Stimulated activated naive CD4-positive, alpha-beta T cell (primary cell): ENCODE measurements at places on chromosomes 3 and 15.

DNA sequence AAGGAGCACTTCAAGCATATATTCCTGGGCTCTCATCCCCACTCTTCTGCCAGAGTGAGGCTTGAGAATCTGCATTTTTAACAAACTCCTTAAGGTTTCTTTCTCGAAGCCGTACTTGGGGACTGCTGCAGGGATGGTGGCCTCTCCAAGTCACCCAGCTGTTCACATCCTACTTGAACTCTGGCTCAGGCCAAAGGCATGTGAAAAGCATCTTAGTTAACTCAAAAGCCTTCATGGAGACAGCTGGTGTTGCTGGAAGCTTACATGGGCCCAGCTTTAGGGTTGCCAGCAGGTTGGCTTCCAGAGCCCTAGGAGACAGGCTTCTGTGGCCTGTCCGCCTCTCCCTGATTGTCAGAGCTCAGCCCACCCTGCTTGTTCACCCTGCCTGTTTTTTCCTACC lies 139.2 kb downstream of the THSD4 start:
- no peak for DNase-seq

DNA sequence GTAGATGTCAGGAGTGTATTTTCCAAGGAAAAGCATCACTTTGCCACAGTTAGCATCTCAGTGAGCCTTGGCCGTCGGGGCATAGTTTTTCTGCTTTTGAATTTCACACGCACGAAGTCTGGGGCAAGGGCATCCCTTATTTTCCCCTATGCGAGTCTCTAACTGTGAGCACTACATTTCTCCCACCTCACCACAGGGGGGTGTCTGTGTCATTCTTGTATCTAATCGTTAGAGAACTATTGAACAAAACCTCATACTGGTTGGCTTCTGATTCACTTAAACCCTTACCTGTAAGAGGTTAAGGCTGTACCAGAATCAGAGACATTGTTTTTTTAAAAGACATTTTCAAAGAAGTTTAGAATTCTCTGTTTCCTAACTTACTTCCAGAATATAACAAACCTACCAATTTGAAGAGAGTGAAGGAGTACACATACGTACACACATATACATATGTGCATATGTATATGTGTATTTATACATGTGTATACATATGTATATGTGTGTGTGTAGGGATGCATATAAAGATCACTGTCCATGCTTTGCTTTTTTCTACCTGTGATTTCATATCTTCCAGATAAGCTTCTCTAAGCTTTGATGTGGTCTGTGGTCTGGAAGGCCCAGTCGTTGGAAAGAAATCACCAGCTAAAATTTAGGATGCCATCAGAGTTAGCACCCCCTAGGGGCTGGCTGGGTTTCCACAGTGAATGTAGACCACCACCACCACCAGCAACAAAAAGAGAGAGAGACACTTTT lies 49.4 kb downstream of the MYZAP start:
- DNase-seq: no peak

DNA sequence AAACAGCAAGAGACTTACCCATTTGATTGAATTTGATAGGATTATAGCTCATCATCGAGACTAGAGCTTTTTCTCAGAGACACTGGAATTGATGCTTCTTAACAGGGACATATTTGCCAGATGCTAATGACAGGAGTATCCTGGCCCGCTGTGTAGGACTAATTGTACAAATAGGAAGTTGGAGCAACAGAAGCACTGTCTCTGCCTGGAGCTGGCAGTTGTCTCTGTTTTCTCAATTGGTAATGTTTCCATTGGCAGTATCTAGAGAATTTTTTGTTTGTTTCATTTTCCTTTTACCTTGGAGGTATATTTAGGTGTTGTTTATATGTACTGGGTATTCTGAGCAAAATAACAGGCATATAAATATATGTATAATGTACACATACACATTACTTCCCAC lies 8.9 kb upstream of the PCOLCE2 start:
- DNase-seq: no peak

- DNase-seq: no peak
Measured at GRCh38 chr3:47605652-47606051, 27.0 kb upstream of the CSPG5 start.

DNA sequence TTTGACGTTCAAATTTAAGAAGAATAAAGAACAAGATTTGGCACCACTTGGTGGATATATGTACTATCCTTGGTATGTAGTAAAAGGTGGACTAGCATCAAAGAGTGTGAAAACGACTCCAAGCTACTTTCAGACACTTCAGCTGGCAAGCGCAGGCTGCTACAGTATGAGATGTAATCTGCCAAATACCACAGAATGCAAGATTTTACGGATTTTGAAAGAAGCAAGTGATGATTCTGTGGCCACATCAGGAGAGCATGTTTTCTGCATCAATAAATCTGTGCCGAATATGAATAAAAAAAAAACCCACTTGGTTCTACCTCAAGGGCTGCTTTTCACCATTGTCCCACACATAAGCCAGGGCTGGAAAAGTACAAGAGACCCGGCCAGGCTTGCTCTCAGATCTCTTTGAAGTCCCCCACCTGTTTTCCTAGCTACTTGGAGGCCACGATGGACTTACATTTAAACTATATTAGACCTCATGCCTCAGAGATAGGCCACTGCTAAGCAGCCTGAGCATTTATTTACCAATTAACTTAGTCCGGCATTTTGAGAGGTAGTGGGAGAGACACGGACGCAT lies 37.4 kb downstream of the MYO1E start:
- DNase-seq: no peak

- DNase-seq: no peak
Measured at GRCh38 chr3:55870594-55870993, 383.5 kb upstream of the WNT5A start.

- no peak for DNase-seq
Measured at GRCh38 chr3:153762411-153763235, 358.6 kb upstream of the ARHGEF26 start.

- DNase-seq: no peak
Measured at GRCh38 chr3:16294844-16295243, 29.8 kb downstream of the OXNAD1 start.

DNA sequence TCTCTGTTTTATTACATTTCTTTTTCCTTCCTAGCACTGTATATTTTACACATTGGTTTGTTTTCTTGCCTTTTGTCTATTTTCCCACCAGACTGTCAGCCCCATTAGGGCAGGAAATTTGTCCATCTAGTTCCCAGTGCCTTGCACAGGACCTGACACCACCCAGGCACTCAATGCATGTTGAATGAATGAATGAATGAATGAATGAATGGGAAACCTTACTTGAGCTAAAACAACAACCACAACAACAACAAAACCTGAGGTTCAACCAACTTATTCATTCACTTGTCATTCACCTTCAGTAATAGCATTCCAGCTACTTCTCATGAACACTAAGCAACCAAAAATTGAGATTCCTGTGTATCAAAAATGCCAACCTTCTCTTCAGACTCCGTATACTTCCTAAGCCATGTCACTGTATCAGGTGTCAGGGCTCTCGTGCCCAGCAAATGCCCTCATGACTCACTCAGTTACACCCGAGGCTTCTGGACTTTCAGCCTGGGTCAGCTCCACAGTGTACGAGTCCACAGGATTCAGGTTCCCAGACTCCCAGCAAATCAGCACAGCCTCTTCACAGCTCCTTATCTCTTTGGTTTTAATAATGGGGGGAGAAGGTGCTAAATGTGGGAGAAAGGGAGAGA lies 37.3 kb downstream of the FSD2 start:
- no peak for DNase-seq

GRCh38 chr15:38215707-38216106 lies 36.9 kb upstream of the SPRED1 start:
- no peak for DNase-seq

GRCh38 chr15:39621210-39621609 lies 40.3 kb downstream of the THBS1 start:
- DNase-seq: no peak

DNA sequence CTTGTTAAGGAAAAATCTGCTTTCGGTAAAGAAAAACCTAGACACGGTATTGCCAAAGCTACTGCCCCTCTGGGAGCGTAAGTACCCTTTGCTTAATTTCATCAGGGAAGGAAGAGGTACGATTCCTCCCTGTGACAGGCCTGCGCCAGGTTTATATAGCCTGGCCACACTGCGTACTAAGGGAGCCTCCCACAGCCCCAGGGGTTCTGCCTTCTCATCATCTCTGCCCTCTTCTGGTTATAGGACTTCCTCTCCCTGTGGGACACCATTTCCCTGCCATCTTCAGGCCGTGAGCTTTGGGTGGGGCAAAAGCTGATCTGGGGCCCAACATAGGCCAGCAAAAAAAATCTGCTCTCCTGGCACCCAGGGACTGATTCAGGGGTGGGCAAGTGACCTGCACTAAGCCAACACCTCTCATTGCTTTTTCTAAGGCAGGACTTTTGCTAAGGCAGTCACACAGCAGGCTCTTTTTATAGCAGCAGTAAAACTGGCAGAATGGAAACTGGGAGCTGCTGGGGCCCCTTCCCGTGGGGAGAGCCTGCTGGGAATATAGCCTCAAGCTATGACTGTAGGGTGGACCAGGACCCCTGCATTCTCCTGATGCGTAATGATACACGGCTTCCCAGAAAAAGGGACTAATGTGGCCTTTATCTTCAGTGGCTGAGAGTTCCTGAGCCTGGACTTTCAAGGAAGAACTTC lies 76.2 kb downstream of the PRICKLE2 start:
- DNase-seq: no peak

GRCh38 chr15:60576515-60576914 lies 97.6 kb upstream of the ICE2 start:
- DNase-seq: no peak

DNA sequence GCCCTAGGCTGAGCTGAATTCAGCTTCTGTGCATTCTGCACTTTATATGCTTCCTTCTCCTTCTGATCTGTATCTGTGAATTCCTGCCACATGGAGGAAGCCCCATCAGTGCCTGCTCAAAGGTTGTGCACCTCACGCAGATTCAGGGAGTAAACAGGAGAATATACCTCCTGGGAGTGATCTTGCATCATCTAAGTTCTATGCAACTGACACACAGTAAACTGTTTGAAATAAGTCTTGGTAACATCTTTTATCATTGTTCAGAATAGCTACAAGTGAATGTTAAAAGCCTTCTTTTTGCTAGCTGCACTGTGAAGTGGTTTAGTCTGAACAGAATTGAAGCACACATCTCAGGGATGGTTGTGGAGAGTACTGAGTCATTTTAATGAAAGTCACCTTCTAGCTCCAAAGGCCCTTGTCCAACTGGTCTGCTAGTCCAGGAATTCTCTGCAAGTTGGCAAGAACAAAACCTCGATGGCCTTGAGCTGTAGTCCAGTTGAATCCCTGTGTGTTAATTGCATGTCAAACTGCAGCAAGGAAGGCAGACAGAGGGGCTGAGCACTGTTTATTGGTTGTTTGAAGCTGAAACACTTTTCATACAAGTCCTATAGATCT lies 215.0 kb downstream of the WNT5A start:
- DNase-seq: no peak

DNA sequence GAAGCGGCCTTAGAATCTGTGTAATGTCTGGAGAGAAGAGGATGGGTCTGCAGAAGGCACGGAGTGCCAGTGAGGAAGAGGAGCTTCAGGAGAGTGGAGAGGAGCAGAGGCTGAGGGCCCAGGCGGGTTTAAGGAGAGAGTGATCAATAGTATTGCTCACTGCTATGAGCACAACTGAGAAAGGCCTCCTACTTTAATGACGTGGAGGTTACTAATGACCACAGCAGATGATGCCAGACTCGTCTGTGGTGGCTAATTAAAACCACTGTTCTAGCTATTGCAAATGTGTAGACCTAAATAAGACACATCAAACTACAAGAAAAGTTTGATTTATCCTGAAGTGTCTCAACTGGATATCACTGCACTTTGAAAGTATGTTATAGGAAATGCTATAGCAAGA lies 33.2 kb downstream of the MTMR10 start:
- DNase-seq: no peak

DNA sequence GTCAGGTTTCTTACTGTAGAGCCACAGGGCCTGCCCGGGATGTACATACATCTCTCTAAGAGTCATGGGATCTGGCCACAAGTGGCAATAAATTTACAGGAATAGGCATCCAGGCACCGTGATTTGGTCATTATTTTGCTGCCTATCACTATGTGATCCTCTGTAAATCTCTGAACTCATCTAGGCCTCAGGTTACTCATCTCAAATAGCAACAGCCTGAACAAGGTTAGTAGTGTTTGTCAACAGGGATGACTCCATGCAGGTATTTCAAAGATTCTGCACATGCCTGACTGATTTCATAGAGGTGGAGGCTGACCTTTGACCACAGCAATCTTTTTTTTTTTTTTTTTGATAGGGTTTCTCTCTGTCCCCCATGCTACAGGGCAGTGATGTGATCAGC lies 88.8 kb upstream of the TBL1XR1 start:
- no peak for DNase-seq

GRCh38 chr3:138329127-138329983 lies at the start of gene NME9:
Gene NME9, minus strand, starts transcription at chr3:138329851. Its CDS starts 516 bp downstream, at chr3:138329335.
- DNase-seq: peak; percentile 89

- DNase-seq: no peak
Measured at GRCh38 chr3:17402442-17402841, 340.0 kb downstream of the TBC1D5 start.

DNA sequence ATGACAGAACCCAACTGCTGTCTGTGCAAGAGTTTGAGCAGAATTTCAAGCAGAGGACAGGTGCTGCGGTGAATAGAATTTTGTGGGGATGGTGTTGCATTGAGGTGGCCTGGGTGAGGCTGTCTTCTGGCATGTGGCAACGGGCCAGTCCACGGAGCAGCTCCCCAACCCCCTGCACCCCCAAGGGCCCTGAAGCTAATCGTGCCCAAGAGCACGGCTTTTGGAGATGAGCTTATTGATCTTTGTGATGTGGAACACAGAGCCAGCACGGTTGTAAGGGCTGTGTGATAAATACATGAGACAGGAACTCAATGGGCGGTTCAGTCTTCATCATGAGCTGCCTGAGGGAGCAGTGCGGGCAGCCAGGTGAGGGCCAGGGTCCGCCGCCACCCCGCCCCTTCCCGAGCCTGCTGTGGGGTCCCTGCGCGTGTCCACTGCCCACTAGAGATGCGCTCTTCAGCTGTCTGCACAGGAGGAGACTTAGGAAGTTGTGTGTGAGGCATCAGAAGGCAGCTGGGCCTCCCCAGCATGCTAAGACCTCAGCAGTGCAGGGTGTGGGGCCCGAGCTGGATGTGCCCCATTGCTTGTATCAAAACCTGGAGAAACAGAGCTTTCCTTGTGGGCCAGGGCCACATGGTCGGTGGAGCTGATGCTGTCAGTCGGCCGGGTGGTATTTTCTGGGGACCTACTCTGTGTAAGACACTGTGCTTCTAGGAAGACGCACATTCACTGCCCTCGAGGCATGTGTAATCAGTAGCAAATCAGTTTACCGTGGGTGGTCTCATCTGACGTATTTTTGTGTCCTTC lies 90.5 kb downstream of the CHRNA7 start:
- DNase-seq: no peak

DNA sequence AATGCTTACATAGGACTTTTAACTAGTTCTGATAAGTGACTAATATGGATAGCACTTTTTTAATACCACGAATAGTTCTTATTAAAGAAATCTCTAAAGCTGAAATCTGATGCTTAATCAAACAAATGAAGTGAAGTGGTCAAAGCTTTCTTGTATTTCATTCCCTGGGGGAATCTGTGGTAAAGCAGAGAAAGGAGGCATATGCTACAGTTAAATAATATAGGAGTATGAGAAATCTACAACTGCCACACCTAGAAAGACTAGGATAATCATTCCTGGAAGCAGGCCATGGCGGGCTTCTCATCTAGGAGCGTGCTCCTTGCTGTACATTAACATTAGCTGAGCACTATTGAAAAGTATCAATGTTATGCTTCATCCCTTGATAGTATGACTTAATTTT lies 835.7 kb downstream of the OTOL1 start:
- DNase-seq: no peak

GRCh38 chr3:132722165-132723023 lies at the start of gene NPHP3:
Gene NPHP3, minus strand, starts transcription at chr3:132722409. Its CDS starts 54 bp downstream, at chr3:132722355.
- DNase-seq: peak; percentile 98

- DNase-seq: no peak
Measured at GRCh38 chr3:47057212-47057671, 77.8 kb downstream of the NBEAL2 start.

GRCh38 chr3:167151636-167152035 lies 228.5 kb downstream of the ZBBX start:
- DNase-seq: no peak
